ENCODE measurements at places on chromosomes 2 and 18. TPM values are rescaled to one million over a fixed set of nuclear protein-coding genes. Genes with fewer than 3 reads are reported as not detected.

The MAP3K2 gene
- total RNA-seq, result 45.1 TPM

The MC4R gene
- total RNA-seq, result not detected

The DSC2 gene
- 4.6 TPM for total RNA-seq

The NPPC gene
- not detected for total RNA-seq

The HJURP gene
- 2.4 TPM for total RNA-seq

The LIPG gene
- 35.0 TPM for total RNA-seq

The GALNT5 gene
- not detected for total RNA-seq

The NYAP2 gene
- not detected for total RNA-seq

The UGT1A3 gene
- 23.4 TPM for total RNA-seq

The C2orf80 gene
- not detected for total RNA-seq

The ANKRD30B gene
- not detected for total RNA-seq

The LOXL3 gene
- 3.0 TPM for total RNA-seq

The C2orf72 gene
- total RNA-seq, result 82.4 TPM

The AFF3 gene
- 6.2 TPM for total RNA-seq

The CCDC102B gene
- 0.86 TPM for total RNA-seq

The LYG1 gene
- 0.25 TPM for total RNA-seq

The GALR1 gene
- total RNA-seq, result not detected

The NUP35 gene
- total RNA-seq, result 12.8 TPM

The REG1B gene
- not detected for total RNA-seq

The KIF1A gene
- total RNA-seq, result 0.87 TPM

The ONECUT2 gene
- 18.2 TPM for total RNA-seq

The RGPD8 gene
- 8.9 TPM for total RNA-seq

The COL4A4 gene
- total RNA-seq, result 2.2 TPM

The CYRIA gene
- total RNA-seq, result 3.9 TPM

The HK2 gene
- total RNA-seq, result 0.80 TPM

The PFN4 gene
- 0.66 TPM for total RNA-seq

The KCNF1 gene
- total RNA-seq, result not detected

The PKP4 gene
- 41.6 TPM for total RNA-seq

The NXPH2 gene
- not detected for total RNA-seq

The CPSF3 gene
- 21.2 TPM for total RNA-seq

The FBXO15 gene
- 1.7 TPM for total RNA-seq

The VSNL1 gene
- total RNA-seq, result 3.8 TPM

The SULT1C2 gene
- 2.4 TPM for total RNA-seq

The CCDC74B gene
- 0.19 TPM for total RNA-seq
